ENCODE measurements at places on chromosomes 16 and 17.

DNA sequence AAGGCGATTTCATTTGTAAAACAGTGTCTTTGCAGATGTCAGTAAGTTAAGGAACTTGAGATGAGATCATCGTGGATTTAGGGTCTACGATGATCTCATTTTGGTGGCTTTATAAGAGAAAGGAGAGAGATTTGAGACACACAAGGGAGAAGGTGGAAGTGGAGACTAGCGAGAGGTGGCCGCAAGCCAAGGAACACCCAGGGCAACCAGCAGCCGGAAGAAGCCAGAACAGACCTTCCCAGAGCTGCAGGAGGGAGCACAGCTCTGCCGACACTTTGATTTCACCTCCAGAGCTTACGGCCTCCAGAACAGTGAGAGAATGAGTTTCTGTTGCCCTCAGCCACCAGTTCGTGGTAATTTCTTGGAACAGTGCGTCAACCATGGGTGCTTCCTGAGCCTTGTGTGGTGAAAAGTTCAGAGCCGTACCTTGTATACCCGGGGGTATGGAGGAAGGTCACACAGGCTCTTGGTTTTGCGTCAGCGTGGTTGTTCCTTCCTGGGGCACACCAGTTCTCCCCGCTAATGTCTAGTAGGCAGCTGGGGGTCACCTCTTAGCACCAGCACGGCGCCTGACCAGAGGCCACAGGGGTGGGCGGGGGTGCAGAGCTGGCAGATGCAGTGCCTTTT, 12.9 kb upstream of the SEC14L1 start:
- DNase-seq: peak; percentile 82

DNA sequence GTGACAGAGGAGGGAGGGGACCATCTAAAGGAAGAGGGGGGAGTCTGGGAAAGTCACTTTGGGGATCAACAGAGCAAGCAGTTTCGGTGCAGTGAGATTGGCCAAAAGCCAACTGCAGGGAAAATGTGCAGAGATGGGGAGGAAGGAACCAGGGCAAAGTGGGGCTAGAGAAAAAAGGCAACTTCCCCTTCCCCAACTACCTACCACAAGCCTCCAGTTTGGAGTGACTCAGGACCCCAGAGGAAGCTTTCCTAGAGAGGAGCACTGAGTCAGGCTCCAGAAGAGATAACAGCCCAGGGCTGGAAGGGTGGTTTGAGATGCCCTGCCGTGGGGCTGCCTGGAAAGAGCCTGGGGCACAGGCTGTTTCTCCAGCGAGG, 6.9 kb upstream of the CD300LD start:
- peak; percentile 43 for DNase-seq

DNA sequence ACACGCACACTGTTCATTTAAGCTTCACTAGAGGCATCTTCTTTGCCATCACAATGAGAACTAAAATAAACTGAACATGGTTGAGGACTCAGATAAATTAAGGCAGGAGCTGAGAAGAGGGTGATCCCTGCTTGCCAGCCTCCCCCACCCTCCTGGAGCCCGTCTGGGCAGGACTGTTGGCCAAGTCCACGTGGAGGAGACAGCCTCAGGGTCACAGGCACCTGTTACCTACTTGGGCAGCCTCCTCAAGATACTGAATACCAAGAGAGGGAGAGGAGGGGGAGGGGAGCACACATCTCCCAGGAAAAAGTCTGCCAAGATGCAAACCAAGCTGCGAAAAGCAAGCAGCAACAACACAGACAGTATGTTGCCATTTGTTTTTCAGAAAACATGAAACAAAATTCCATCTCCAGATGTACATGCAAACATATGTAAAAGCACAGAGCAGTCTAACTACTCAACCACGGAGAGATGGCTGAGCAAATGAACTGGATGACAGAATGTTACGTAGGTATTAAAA, 67.4 kb downstream of the SLC39A11 start:
- DNase-seq: no peak

GRCh38 chr16:72444696-72445095, 272.7 kb upstream of the PMFBP1 start:
- DNase-seq: peak; percentile 75

DNA sequence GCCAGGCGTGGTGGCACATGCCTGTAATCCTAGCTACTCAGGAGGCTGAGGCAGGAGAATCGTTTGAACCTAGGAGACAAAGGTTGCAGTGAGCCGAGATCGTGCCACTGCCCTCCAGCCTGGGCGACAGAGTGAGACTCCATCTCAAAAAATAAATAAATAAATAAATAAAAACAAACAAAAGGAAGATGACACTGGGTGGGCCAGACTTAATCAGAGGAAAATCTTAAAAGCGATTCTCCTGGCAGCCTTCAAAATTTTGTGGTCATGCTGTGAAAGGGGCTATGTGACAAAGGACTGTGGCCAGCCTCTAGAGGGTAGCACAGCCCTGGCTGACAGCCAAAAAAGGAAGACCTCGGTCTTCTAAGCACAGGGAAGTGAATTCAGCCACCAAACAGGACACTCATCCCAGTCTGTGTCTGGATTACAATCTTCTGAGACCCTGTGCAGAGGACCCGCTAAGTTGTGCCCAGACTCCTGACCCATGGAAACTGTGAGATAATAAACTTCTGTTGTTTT, 391.1 kb downstream of the CNTNAP4 start:
- DNase-seq: no peak

GRCh38 chr17:32484628-32485027, 2.2 kb upstream of the CDK5R1 start:
- no peak for DNase-seq

GRCh38 chr17:40883626-40884334, 1.3 kb downstream of the KRT20 start:
- DNase-seq: no peak

GRCh38 chr16:54444851-54445458, 158.4 kb upstream of the IRX3 start:
- no peak for DNase-seq

- no peak for DNase-seq
Measured at GRCh38 chr17:44204441-44204882, 4.8 kb upstream of the ATXN7L3 start.

- no peak for DNase-seq
Measured at GRCh38 chr17:57776366-57776765, 31.3 kb upstream of the CCDC182 start.

DNA sequence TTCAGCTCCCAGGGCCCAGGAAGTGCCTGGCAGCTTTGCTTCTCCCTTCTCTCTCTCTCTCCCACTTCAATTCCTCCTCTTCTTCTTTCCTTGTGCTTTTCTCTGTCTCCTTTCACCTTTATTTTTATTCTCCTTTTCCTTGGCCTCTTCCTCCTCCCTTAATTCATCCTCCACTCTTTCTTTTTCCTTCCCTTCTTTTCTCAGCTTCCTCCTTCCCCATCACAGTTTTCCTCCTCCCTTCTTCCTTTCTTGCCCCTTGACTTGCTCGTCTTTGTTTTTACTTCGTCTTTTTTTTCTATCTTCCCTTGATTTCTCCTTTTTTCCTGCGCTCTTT, 99.4 kb upstream of the LHX1 start:
- DNase-seq: no peak

DNA sequence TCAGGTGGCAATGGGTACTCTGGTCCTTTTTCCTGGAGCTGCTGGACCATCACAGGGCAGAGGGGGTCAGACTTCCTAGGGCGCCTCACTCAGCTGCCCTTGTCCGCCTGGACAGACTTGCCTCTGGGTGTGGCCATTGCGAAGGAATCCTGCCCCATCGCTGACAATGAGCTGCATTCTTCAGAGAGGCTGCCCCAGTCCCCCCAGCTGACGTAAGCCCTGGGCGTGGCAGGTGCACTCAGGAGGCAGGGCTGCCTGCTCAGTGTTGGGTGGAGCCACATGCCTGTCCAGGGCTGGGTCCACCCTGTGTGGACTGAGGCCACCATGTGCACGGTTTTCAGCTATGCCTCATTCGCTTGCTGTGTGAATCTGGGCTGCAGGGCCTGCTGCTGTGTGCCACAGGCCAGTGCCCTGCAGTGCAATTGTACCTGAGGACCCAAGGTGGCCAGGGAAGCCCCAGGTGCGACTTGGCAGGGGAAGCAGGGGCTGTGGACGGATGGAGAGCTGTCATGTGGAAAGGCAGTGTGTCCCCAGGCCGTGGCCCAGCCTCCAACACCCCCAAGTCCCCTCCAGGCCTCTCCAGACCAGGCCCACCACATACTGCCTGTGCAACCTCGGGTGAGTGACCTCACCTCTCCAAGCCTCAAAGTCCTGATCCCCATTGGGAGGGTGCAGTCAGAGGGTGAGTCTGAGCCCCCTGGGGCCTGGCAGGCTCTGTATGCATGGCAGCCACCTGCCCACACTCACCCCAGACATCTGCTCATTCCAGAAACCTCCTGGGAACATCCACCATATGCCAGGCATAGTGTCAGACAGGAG, 14.0 kb upstream of the MPRIP start:
- DNase-seq: no peak

DNA sequence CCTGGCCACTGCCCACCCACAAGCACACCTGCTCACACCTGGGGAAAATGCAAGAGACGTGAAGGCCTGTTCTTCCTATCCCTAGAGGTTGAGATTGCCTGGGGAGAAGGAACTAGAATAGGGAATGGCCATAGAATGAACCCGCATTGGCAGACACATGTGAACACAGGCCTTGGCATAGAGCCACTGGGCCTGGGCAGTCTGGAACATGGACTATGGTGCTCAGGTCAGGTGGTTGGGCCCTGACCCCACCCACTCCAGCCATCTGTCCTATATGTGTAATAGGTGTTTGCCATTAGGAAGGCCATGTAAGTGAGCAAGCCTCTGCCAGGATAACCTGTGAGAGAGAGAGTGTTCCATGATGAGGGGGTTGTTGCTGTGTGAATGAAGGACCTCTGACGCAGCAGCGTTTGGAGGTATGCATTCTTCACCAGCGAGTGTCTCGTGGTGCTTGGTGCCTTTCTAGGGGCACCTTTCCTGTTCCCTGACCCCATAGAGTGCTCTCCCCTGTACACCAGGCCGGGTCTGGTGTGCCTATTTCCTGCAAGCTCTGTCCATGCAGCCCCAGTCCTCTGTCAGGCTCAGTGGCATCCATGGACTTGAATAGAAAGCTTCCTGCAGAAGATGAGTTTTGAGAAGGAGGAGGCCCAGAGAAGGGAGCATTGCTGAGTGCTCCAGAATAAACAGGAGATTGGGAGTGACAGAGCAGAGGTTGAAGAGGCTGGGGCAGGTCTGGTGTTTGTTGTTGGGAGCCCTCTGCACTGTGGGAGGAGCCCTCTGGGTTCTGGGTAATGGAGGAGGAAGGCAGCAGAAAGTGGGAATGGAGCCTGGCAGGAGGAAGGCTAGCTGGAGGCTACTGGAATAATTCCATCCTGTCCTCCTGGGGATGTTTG, 15.6 kb downstream of the CTRL start:
- no peak for DNase-seq

DNA sequence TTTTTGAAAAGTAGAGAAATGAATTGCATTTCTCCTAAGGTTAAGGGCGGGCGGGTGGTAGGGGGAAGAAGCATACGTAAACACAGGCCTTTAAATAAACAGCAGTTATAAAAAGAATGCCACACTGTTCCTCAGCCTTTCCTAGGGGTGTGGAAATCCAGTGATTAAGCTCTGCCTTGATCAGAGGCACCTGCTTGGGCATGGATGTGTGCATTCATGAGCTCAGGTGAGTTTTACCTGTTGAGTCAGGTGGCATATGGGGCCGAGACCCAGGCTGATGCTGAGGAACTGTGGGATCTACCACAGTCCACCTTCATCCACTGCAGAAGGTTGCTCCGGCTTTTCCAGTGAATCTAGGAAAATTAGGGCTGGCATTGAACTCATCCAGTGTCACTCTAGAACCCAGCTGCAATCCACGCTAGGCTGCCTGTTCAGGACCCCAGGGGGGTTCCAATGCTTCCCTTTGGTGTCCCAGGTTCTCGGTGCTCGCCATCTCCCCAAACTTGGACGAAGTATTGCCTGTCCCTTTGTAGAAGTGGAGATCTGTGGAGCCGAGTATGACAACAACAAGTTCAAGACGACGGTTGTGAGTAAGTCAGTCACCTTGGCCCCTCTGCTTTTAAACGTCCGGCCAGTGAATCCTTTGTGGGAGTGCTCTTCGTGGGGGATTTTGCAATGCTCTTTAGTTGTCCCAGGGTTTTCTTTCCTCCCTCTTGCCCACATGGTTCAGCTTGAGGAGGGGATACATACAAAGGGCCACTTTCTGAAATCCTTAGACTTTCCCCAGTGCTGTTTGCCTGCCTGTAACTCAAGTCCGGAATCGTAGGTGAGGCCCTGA, 72.7 kb downstream of the SDR42E1 start:
- no peak for DNase-seq

- no peak for DNase-seq
Measured at GRCh38 chr16:84832488-84833143, 12.8 kb downstream of the CRISPLD2 start.

- DNase-seq: peak; percentile 32
Measured at GRCh38 chr17:81412490-81413093, 17.3 kb downstream of the BAHCC1 start.

GRCh38 chr16:81590714-81591544, 146.3 kb downstream of the CMIP start:
- no peak for DNase-seq

- DNase-seq: no peak
Measured at GRCh38 chr17:37513711-37514110, 24.0 kb downstream of the DUSP14 start.

DNA sequence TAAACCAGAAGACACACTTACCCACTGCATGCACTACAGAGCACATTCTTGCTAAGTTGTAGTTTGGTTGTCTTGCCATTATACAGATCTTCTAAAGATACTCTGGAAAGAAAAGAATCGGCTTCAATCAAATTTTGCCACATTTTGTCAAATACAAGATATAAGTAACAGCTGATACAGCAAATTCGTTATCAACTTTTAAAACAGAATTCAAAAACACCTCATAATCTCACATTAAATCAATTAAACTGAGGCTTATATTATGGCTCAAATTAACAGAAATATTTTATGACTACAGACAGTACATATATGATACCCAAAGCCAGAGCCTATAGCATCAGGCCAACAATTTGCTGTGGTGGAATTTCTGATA, 5.4 kb downstream of the DNAJA2 start:
- no peak for DNase-seq

DNA sequence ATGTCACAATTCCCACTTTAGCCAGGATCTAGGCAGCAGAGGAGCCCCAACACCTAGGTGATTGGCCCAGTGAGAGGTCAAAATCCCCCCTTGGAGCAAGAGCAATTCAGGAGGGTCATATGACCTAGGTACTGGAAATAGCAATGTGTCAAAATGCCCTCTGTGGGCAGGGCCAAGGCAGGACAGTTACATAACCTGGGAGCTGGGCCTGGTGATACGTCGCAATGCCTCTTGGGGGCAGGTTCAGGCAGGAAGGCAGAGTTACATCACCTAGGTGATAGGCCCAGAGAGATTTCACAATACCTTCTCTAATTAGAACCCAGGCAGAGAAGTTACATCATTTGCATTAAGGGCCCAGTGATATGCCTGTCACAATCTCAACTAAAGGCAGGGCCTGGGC, 1906.3 kb downstream of the TP53TG3F start:
- no peak for DNase-seq

DNA sequence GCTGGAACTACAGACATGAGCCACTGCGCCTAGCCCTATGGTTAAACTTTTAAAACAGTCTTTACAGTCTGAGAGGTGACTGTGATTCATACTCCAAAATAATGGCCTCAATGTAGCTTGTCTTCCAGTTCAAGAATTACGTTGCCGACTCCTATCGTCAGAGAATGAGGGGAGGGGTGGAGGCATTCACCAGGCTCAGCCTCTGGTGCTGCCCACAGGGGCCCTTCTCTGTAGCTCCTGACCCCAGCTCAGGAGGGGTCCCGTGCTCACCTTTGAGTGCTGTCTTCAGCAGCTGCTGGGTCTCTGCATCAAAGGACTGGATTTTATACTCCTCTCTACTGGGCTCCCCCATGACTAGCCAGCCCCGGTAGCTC, 1.2 kb downstream of the MIF4GD start:
- DNase-seq: no peak

Measured in inflammatory macrophage treated with lipopolysaccharide for 4 hours (primary cell).